ENCODE measurements at places on chromosomes 3 and 15.

DNA sequence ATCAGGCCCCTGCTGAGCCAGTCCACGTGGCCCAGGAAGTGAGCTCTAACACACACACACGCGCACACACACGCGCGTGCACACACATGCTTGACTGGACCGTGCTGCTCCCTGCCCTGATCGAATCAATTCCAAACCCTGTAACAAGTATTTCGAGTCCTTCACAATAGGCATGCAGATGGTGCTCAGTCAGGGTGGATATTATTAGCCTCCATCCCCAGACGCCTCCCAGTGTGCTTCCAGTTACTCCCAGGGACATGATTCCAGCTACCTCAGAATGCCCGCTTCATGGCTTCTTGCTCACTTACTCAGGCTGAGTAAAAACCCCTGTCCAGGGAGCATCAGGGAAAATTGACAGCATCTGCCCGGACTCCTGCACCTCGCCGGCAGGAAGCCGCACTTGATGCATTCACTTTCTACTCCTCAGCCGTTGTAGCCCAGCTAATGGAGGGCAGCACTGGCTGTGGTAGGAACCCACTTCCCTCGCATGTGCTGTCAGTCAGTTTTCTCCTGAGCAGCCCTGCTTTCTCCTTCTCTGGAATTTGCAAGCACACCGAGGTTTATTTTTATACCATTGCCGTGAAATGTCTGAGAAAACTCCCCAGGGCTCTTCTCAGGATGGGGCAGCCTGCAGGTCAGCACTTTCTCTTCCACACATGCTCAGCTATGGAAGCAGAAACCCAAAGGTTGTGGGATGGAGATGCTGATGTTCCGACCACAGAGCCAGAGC lies 126.1 kb upstream of the ABHD17C start:
- no peak for DNase-seq

DNA sequence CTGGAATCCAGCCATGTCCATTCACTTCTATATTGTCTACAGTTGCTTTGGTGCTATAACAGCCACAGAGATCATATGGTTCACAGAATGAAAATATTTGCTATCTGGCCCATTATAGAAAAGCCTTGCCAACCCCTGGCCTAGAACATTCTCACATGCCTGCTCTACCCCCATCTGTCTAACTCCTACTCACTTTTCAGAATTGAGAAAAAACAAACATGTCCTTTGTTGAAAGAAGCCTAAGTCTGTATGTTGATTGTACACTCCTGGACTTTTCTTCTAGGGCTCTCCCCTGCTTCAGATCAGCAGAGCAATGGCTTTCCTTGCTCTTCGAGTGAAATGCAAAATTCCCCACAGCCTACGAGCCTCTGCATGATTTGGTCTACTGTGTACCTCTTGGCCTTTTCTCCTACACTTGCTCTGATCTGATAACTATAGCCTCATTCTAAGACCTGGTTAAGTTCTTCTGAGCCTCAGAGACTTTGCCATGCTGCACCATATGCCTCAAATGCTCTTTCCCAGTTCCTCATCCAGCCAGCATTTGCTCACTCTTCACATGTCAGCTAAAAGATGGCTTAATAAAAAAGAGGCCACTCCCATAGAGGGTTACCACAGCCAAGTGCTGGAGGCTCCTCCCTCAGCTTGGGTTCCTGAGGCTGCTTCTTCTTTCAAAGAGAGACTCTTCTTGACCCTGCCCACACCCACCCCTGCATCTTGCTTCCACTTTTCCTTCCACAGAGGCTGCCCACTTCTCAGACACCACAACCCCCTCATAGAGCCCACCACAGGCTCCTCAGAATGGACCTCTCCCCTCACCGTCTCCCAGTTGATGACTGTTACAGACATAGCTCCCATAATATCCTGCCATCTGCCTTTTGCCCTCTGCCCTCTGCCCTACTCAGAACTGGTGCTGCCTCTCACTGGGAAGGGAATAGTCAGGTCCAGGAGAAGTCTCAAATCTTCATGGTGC lies 22.9 kb upstream of the DCLK3 start:
- no peak for DNase-seq

- no peak for DNase-seq
These were observed 146.7 kb upstream of the IQSEC1 start for GRCh38 chr3:13219902-13220296.

DNA sequence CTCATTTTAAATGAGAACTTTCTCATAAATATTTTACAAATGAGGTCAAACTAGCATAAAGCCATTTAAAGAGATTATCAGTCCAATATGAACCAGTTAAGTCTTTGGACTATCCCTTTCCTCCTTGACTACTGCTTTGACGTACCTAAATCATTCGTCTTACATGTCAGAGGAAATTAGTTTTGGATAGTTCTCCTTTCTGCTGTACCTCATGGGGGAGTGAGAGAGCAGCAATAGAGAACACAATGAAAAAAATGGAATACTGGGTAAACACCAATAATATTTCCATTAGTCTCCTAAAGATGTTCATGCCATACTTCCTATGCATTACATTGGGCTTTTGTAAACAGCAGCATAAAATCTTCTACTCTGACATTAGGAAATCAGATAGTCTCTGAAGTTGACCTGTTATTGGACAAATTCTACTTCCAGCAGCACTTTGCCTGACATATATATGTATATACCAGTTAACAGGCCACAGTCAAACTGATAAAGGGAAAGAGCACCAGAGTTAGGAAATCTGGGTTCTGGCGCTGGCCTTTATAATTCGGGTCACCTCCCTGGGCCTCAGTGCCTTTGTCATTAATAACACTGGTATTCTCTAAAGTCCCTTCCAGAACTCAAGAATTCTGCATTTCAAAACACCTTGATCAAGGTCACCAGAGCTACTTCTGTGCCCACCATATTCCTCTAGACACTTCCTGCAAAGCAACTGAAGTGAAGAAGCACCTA lies 26.8 kb downstream of the TIMMDC1 start:
- no peak for DNase-seq

DNA sequence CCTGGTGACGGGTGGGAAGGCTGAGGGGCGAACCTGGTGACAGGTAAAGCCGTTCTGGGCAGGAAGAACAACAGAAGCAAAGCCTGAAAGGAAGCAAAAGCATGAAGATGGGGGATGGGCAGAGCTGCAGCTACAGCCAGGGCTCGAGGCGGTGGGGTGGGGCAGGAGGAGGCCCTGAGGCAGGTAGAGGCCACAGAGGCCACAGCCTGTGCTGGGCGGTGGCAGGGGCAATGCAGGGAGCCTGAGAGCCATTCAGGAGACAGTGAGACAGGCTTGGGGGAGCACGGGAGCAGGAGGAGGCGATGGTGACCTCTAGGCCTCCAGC lies 8.2 kb downstream of the PCSK6 start:
- no peak for DNase-seq

DNA sequence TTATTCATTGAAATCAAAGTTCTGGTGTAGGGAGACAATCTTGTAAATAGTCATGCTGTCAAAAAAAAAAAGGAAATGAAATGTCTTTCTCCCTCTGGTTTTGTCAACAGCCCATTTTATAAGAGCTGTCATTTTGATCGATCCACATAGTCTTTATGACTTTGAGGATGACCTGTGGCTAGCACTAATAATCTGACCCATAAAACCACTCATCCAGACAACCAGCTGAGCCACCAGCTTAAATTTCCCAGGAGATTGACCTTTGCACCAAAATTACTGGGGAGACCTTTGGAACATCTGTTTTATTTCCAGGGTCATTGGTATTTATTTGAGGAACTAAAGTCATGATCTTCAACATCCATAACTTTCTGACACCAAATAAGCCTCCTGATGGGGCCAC lies 98.5 kb upstream of the MME start:
- no peak for DNase-seq

GRCh38 chr15:94099574-94099960 lies 131.8 kb upstream of the MCTP2 start:
- DNase-seq: no peak

- DNase-seq: no peak
These were observed 19.1 kb downstream of the ALDH1L1 start for GRCh38 chr3:126161309-126161708.

- DNase-seq: no peak
These were observed 594.8 kb downstream of the MAGI1 start for GRCh38 chr3:65443739-65444446.
